AG04449 (cell line): ENCODE measurements at places on chromosomes 11 and 22.

DNA sequence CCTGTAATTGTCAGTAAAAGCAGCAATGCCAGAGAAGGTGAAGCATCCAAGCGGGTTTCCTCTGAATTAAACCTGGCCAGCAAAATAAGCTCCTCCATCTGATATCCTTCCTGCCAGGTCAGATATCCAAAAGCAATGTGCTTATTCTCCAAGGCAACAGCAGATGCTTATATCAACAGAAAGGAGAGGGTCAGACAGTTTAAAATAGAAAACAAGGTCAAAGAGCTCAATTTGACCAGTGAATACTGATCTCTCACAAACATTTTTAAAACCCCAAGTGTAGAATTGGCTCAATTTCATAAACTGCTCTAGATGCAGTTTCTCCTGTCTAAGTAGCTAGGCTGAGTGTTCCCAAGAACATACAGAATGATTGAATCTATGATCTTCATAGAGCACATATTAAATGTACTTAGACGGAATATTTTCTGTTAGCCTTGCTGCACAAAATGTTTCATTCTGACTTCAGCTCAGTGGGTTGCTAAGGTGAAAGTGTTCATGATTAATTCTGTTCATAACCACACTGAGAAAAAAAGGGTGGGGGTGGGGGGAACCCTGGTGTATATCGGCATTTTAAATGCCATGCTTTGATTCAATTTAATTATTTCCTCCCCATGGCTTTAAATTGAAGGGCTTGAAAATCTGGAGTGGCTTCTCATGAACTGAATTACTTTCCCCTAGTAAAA lies 174.2 kb upstream of the ARHGAP20 start:
- no peak for DNase-seq

DNA sequence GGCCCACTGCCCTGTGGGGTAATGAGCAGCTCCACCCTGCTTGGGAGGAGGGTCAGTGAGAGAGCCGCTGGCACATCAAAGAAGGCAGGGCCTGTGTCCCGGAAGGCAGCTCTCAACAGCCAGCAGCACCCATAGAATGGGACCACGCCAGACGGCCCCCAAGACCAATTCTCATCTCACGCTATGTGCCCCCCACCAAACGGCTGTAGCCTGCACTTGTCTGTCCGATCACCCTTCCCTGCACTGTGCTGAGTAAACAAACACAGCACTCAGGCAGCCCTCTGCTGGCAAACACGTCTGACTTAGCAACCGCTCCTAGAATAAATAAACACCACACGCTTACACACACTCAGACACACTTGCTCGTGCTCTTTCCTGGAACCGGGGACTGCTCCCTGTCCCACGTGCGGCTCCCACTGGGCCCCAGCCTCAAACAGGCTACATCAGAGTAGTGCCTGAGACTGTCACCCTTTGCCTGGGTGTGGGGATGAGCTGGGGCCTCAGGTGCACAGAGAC lies 53.2 kb upstream of the CDON start:
- DNase-seq, result peak; percentile 41

GRCh38 chr22:36736701-36737320 lies 33.3 kb upstream of the CACNG2 start:
- no peak for DNase-seq

GRCh38 chr11:2558861-2559526 lies 114.2 kb downstream of the KCNQ1 start:
- no peak for DNase-seq

DNA sequence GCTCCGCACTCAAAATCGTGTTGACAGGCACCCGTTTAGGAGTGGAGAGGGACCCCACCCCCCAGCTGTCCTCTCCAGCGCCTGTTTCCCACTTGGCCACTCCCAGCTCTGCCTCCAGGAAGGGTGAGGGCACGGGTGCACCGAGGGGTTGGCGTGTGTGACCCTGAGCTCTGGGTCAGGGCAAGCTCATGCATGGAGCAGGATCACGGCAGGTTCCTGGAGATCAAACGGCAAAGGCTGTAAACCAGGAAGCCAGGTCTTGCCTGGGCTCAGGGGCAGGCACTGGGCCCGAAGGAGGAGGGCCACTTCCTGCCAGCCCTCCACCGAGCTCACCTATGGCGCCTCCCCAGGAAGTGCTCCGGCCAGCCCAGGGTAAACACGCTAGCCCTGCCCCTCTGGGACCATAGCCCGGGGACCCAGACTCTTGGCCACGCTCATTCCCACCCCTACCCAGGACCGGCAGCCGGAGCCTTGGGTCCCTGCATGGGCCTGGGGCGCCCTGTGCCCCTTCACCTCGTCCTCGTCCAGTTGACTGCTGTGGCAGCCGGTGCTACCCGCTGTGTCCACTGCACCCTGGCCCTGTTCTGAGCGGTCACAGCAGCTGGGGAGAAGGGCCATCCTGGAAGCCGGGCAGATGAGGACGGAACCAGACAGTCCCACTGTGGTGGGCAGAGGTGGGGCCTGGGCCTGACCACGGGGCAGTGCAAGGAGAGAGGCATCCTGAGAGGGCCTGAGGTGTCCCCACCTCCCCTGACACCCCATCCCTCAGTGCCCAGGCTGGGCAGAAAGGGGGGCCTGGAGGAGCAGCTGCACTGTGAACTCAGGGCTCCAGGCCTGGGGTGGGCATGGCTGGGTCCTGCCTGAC lies 1.0 kb upstream of the EPS8L2 start:
- DNase-seq, result no peak

GRCh38 chr11:57340039-57340615 lies 2.0 kb downstream of the P2RX3 start:
- DNase-seq, result no peak

- DNase-seq, result no peak
Measured at GRCh38 chr11:102268985-102269470, 48.3 kb upstream of the BIRC3 start.

DNA sequence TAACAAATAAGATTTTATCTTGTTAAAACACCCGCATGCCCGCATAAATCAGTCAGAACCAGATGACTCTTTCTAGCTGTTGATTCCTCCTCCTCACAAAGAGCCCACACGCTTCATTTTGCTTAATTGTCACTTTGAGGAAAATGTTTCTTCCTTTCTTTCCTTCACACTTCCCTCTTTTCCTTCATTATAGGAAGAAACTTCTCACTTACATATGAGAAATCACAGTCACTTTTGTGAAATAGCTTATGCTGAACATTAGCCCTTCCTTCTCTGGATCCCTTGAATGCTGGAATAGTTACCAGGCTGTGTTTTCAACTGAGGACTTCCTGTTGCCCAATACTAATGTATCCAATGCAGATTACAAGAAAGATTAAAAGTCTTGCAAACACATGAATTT lies 5.8 kb downstream of the MS4A6E start:
- DNase-seq, result no peak

GRCh38 chr11:106983261-106983660 lies 35.0 kb downstream of the GUCY1A2 start:
- no peak for DNase-seq

GRCh38 chr11:100442017-100442416 lies 245.1 kb upstream of the ARHGAP42 start:
- no peak for DNase-seq

- DNase-seq, result no peak
Measured at GRCh38 chr11:132373405-132374143, 1003.2 kb downstream of the NTM start.

- DNase-seq, result no peak
Measured at GRCh38 chr11:1390569-1391164, 933 bp downstream of the BRSK2 start.
